CD4-positive, alpha-beta T cell treated with Interferon gamma for 1 hour (primary cell): ENCODE measurements at places on chromosomes 4 and X.

GRCh38 chrX:9087271-9088040 is 53.5 kb upstream of the FAM9B start:
- no peak for DNase-seq

GRCh38 chr4:37243051-37243450 is 1.5 kb upstream of the NWD2 start:
- DNase-seq, result no peak

DNA sequence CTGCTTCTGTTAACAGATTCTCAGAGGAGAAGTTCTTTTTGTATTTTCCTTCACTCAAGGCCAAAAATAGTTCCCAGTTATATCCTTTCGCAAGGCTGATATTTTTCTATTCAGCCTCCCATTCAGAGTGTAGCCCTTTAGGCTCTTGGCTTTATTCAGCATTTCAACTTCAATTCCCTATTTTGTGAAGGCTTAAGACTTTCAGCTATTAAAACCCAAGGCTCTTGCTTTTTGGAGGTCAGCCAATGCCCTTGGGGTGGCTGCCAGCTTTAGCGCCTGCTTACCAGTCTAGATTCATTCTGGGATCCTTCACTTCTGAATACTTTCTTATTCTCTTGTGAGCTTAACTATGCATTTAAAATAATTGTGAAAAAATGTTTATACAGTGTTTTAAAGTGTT is 57.3 kb upstream of the ADGRA3 start:
- no peak for DNase-seq

DNA sequence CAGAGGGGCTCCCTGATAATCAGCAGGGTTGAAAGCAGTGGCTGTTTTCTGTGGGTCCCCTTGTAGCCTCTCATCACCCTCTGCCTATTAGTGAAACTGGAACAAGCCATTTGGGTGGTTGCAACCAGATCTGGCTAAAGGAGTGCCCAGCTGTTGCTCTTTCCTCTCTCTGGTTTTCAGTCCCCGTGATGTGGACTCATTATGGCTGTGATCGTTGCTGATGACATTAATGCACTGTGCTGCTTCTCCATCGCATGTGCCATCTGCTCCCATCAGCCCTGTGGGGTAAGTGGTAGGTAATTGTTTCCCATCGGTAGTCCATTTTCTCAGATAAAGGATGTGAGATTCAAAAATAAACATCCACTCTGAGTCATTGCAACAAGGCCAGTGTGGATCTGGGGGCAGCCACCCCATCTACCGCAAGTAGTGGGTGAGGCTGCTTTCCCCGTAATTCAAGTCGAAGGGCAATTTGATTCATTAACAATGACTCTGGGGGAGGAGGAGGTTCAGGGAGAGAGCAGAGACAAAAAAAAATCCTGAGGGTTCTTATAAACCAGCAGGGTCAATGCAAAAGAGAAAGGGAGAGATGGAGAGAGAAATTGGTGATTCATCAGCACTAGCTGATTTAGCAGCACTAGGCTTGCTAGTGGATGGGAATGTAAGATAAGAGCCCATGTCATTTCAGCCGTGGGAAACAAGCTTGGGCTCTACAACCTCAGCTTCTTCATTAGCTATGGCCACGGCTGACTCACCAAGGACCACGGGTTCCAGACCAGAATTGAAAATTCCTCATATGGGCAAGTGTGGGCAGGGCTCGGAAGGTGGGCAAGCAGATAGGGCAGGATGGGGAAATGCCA is 357.8 kb downstream of the MID1IP1 start:
- peak; percentile 19 for DNase-seq

DNA sequence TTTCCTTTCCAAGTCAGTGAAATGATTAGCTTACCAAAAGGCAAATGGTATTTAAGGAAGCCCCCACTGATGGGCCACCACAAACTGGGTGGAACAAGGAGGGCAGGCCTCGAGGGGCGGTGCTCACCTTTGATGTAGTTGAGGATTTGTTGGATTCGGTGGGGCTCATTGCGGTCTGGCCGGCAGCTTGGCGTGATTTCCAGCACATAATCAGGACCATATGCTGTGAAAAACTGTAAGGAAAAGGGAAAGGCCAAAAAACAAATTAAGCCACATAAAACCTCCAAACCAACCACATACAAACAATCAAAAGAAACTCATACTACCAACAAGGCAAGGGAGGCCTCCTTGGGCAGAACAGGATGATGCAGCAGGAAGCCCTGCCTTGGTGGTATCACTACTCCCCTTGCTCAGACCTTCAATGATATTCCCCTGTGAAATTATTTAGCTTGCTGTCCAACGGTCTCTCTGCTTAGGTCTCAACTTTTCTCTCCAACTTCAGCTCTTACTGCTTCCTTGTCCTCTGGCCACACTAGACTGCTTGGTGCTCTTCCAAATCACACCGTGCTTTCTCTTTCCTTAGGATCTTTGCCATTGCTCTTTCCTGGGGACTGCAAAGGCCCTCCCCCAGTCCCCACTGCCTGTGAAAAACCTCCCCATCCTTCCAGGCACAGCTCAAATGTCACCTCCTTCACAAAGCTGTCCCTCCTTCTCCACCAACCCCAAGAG is 46.1 kb upstream of the CITED1 start:
- DNase-seq, result no peak

DNA sequence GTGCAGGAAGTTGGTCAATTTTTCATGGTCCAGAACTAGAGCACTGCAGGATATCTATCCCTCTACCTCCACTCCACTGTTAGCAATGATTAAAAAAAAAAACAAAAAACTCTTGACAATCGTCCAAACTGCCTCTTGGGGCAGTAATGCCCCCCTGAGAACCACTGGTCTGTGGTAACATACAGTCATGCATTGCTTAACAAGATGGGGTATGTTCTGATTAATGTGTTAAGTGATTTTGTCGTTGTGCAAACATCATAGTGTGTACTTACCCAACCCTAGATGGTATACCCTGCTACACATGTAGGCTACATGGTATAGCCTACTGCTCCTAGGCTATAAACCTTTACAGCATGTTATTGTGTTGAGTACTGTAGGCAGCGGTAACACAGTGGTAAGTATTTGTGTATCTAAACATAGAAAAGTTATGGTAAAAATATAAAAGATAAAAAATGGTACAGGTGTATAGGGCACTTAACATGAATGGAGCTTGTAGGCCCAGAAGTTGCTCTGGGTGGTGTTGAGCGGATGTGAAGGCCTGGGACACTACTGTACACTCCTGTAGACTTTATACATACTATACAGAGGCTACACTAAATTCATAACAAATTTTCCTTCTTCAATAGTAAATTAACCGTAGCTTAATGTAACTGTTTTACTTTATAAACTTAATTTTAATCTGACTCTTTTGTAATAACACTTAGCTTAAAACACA is 34.1 kb downstream of the ART3 start:
- DNase-seq, result no peak

GRCh38 chr4:166162327-166162726 is 289.3 kb downstream of the TLL1 start:
- DNase-seq, result no peak

- no peak for DNase-seq
These were observed 341.7 kb upstream of the NDST3 start for GRCh38 chr4:117692538-117692937.

GRCh38 chr4:165294907-165295306 is 32.6 kb upstream of the MSMO1 start:
- no peak for DNase-seq

DNA sequence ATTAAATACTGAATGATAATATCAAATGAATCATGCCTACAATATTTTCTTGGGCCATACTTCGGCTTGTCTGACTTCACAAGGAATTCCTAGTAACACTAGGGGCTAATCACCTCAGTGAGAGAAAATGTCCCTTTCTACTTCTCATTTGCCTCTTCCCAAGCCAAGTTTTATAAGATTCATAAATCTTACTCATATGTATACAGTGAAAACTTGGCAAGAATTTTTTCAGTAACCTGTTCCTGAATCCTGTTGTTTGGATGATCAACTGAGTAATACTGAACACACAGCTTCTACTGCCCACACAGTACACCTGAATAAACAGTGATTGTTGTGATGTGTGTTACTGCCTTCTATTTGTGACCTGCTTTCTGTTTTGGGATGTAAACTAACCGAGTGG is 16.5 kb downstream of the TMPRSS11E start:
- DNase-seq, result no peak

DNA sequence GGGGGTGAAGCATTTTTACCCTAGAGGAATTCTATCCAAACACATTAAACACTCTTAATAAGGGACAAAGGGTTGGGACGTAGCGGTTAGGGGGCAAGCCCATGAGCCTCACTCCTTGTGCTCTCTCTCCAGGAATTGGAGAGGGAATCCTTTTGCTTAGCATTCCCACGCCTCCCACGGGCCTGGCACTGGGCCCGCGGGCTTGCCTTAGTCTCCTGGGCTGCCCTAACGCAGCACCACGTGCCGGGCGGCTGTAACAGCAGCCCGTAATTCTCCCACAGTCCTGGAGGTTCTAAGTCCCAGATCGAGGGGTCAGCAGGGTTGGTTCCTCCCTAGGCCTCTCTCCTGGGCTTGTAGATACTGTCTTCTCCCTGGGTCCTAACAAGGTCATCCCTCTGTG is 67.5 kb downstream of the TBL1X start:
- DNase-seq, result no peak

- DNase-seq, result no peak
These were observed 124.0 kb upstream of the PJA1 start for GRCh38 chrX:69289046-69289792.

- no peak for DNase-seq
These were observed 3.4 kb downstream of the RTL5 start for GRCh38 chrX:72128183-72128834.

GRCh38 chr4:646460-646859 is 21.1 kb downstream of the PDE6B start:
- DNase-seq, result no peak

DNA sequence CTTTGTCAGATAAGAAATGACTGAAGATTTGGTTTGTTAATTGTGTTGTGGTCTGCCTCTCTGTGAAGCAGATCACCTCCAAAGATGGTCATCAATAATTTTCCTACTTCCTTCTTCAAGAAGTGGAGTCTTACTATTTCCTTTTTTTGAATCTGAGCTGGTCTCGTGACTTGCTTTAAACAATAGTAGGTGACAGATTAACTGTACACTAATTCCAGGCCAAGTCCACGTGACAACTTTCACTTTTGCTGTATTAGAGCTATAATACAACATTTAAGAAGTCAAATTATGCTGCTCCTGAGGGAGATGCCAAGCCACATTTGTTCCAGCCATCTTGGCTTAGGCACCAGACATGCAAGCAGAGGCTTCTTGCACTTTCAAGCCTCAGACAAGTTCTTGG is 393.8 kb upstream of the GRID2 start:
- no peak for DNase-seq

DNA sequence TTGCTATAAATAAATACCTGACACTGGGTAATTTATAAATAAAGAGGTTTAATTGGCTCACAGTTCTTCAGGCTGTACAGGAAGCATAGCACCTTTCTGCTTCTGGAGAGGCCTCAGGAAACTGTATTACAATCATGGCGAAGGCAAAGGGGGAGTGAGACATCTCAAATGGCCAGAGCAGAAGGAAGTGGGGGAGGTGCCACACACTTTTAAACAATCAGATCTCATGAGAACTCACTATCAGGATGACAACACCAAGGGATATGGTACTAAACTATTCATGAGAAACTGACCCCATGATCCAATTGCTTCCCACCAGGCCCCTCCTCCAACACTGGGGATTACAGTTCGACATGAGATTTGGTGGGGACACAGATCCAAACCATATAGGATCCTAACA is 11.7 kb upstream of the TCEAL9 start:
- DNase-seq, result no peak

DNA sequence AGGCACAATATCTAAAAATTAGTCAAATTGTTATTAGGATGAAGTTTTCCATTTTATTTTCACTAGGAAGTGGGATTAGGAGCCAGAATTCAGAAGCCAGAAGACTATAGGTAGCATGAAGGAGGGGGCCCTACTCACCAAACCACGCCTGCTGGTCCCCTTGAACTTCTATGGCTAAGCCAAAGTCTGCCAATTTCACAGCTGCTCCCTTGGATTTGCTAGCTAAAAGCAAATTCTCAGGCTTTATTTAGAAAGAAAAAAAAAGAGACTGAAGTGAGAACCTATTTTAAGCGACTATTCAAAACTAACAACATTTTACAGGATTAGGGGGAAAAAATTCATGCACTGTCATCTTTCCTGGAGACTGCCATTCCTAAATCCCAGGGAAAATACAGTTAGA is 224.3 kb downstream of the CAMK2D start:
- DNase-seq, result no peak

DNA sequence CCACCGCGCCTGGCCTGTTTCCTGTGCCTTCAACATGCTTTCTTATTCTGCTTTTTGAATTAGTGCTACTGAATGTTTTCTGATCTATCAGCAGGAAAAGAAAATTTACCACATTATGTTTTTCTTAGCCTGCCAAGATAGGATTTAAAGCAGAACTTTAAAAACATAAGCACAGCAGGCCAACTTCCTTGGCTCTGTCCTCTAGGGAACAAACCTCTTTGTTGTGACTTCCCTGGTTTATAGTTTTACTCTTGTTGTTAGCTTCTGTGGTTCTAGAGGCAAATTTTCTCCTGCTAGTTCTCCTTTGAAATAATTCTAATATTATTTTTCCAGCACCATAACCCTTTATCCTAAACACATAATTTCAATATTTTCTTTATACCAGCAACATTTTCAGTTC is 605.1 kb downstream of the ADGRL3 start:
- no peak for DNase-seq
